T-helper 2 cell (primary cell): ENCODE measurements at places on chromosomes 12 and 14.

DNA sequence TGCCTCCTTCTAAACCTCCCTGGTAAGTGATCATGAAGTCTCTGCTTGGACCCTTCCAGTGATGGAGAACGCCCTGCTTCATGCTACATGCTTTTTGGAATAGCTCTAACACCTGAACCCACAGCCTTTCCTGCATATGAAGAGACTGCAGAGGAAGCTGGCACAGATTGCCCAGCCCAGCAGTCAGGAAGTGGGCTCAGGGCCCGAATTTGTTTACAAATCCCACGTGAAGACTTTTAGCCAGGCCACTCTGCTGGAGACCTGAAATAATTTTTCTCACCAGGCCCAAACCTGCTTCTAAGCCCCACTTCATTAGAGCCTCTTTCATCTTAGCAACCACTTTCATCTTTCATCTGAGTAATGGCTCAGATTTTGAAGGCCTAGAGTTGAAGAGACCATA is 22.9 kb downstream of the RTN1 start:
- no peak for DNase-seq

DNA sequence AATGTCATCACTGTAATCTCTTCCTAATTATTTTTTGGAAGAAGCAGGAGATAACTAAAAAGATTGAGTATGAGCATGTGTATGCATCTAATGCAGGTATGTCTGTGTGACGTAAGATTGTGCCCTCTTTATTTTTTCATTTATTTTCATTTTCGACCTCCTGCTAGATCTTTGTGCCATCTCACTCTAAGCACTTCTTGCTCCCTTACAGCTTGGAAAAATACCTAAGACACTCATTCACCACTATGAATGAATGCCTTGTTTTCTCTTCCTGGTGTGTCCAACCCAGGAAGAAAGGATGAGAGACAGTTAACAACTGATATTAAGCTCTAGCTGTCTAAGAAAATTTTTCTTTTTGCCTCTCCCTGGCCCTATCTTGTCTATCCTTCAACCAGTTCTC is 76.8 kb upstream of the CISTR start:
- DNase-seq, result no peak

DNA sequence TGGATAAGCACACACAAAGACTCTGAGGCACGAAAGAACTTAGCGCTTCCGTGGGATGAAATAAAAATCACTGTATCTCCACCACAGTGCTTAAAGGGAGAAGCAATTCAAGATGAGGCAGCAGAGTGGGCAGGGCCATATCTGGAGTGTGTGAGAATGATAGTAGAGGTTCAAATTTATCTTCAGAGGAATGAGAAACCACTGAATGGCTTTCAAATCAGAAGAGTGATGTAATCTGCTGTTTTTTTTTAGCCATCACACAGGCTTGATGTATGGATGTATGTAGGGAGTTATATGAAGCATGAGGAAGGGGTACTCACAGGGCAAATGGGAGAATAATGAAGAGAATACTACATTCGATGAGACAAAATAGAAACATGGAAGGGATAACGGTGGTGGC is 24.1 kb downstream of the MDGA2 start:
- no peak for DNase-seq

DNA sequence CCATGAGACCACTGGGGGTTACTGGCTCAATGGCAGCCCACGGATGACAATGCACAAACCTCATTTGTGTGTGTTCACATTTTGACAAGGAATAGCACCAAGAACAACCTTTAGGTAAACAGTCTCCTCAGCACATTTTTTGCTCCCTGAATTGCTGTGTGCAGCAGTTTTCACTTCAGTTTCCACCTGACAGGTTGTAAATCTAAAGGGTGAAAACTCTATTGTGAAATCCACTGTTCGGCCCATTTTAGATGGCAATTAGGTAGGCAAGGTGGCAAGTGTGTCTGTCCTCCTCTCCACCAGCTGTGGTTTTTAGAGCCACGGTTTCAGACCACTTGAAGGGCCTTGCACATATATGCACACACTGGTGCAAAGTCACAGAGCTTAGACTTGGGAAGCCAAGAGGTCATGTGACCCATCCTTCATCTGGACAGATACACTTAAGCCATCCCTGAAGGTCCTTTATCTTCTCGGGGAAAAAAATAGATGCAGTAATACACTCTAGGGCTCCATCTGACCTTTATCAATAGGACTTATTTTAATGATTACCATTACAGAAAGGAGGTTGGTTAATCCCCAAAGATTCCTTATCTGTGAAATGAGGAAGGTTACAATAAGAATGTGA is 23.2 kb downstream of the HAL start:
- DNase-seq, result no peak

DNA sequence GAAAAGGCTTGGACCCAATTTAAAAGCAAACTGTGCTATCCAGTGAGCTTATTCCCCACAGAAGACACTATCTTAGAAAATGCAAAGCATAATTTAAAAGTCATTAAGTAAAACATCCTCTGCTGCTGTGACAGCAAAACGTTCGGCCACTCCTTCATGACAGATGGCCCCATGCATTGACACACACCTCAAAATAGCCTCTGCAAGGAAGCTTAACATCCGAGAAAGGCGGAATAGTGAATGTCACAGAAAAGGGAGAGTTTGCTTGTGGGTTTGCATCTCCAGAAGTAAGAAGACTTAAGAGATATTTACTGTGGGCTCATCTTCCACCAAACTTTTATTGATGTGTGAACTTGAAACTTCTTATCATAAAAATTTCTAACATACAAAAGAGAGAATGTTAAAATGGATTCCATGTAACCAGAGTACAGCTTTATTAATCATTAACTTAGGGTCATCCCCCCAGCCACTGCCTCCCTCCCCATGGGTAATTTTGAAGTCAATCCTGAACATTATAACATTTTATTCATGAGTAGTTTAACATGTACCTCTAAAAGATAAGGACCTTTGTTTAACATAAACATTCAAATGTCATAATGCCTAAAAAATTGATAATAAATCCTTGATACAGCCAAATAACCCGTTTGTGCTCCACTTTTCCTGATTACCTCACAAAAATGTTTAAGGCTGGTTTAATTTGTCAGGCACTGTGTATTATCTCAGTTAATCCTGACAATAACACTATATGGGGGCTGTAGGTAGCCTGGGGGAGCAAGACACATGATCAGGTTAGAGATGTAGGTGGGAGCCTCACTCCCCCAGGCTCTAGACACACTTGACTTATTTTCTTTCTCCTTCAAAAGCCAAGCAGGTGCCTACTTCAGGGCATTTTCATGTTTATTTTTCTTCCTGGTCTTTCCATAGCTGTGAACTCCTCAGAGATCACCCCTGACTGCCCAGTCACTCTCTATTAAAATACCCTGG is 119.7 kb upstream of the TMCC3 start:
- DNase-seq, result no peak

GRCh38 chr14:100546051-100546443 is 41.2 kb downstream of the BEGAIN start:
- DNase-seq, result no peak

GRCh38 chr12:52699960-52700359 is 3.4 kb downstream of the KRT77 start:
- no peak for DNase-seq

- no peak for DNase-seq
These were observed 120.7 kb downstream of the FOXN3 start for GRCh38 chr14:89296281-89296745.

- DNase-seq, result peak; percentile 58
These were observed 32.2 kb upstream of the GNG2 start for GRCh38 chr14:51828017-51828797.

GRCh38 chr14:73248108-73248868 is 11.0 kb downstream of the PAPLN start:
- DNase-seq, result no peak

DNA sequence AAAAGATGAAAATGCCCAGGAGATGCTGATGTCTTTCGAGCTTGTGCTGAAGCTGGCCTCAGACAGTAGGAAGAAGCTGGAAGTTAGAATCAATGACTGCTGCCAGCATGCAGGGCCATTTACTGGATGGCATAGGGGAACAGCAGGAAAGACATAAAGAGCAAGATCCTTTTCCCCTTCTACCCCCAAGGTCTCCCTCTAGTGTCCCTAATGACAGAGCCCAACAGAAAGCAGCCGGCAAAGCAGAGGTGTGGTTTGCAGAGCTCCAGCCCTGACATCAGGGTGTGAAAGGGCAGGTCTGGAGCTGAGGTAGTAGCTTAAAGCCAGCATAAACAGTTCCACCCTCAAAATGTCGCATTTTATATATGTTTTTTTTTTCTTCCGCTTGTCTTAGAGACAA is 1560.7 kb upstream of the TMEM132C start:
- no peak for DNase-seq

DNA sequence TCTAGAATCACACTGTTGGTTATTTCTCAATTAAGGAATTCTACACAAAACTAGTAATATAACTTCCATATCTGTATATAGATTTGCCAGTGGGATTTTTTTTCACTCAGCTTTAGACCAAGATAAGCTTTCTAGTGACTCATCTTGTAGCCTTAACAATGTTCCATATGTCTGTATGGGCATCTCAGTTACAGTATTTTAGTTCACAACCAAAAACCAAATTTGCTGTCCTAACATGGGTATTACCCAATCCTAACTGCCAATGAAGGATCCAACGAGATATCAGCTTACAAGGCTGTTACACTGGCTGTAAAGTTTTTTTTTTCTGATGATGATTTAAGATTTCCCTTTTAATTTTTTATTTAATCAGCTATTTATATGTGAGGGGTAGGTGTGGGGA is 31.5 kb upstream of the KRR1 start:
- no peak for DNase-seq

DNA sequence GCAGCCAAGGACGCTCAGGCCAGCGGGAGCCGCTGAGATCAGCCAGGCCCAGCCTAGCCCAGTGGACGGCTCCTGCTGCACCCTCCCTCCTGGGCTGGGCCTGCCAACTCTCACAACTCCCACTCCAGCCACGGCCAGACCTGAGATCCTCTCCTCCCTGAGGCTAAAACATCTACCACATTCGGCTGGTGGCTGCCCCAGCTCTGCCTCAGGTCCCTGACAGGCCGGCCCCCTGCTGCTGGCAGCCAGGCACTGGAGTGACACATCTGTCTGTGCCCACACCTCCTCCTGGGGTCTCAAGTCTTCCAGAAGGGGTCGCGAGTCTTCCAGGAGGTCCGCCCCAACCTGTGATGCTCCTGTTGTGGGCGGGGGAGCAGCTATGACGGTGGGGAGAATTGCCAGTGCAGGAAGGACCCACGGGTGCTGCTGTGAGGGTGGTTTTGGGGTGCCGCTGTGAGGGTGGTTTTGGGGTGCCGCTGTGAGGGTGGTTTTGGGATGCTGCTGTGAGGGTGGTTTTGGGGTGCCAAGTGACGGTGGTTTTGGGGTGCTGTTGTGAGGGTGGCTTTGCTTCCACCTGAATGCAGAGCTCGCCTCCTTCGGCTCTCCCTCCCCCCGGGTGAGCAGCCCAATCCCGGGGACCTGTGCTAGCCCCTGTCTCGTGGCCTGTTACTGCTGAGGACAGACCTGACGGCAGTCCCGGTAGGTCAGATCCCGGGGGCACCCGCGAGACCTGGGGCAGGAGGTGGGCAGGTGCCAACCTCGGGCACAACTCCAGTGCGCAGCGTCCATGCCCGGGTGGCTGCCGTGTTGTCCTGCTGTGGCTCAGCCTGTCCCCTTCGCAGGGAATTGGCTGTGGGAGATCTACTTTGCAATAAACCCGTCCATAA is 27.5 kb upstream of the C14orf180 start:
- DNase-seq, result no peak

- no peak for DNase-seq
These were observed 185.8 kb downstream of the CAPZA3 start for GRCh38 chr12:18923721-18924120.

DNA sequence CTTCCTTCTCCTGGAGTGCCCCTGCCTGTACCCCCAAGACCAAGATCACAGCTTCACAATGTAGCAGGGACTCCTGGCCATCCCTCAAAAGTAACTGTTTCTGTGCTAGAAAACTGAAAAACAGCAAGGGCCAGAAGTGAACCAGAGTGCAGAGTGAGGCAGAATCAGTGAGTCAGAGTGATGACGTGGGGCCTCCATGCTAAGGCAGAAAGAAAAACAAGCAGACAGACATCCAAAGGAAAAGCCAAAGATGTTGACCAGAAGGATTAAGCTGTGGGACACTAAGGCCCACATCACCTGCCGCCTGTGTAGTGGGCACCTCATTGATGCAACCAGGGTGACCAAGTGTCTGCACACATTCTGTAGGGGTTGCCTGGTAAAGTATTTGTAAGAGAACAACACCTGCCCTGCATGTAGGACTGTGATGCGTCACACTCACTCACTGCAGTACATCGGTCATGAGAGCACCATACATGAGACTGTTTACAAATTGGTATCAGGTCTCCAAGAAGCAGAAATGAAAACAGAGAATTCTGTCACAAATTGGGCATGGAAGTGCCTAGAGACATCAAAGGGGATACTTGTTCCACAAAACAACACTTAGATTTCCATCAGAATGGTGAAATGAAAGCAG is 51.2 kb downstream of the ARMH4 start:
- DNase-seq, result no peak

- no peak for DNase-seq
These were observed 22.1 kb downstream of the LGMN start for GRCh38 chr14:92726135-92726932.

- DNase-seq, result no peak
These were observed 6.3 kb upstream of the KCNJ8 start for GRCh38 chr12:21780786-21781185.

DNA sequence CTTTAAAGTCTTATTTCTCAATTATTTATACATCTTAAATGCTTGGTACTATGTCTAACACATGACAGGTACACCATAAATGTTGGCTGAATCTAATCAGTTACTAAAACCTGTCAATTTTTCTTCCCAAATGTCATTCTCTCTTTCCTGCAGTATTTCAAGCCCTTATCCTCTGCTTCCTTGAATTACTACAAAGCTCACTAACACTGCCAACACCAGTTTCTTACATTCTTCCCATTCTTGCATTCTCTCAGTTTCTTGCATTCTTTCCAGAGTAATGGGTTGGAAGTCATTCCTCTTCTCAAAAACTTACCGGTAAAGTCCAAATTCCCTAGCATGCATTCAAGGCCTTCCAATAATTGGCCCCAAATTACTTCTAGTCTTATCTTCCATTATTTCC is 9.6 kb upstream of the SMARCC2 start:
- no peak for DNase-seq

- no peak for DNase-seq
These were observed 33.5 kb downstream of the SLC6A12 start for GRCh38 chr12:180445-180844.

- no peak for DNase-seq
These were observed 22.8 kb upstream of the IGF1 start for GRCh38 chr12:102503056-102503681.

DNA sequence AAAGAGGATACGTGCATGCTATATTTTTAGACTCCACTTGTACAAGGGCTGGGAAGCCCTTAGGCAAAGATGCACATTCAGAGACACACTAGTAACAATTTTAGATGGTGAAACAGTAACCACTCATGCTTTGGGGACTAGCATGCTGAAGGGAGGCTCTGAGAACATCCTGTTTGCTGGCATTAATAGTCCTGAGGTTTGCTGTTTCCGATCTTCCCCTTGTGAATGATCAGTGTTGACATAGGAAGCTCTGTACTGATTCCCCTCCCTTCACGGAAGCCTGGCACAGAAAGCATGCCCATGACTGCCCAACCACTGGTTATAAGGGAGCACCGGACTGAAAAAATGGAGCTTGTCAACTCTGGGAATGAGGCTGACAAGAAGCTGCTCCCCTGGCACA is 164.6 kb downstream of the GCH1 start:
- DNase-seq, result no peak
